ENCODE measurements at places on chromosomes 5 and 9.

GRCh38 chr5:94540856-94541494 lies 77.4 kb downstream of the KIAA0825 start:
- DNase-seq: no peak

GRCh38 chr9:613771-614347 lies 227.6 kb upstream of the DMRT1 start:
- peak; percentile 91 for DNase-seq

GRCh38 chr5:124056326-124056990 lies 544.5 kb downstream of the CSNK1G3 start:
- DNase-seq: no peak

- no peak for DNase-seq
These were observed 747.8 kb downstream of the CDH18 start for GRCh38 chr5:19240170-19240569.

DNA sequence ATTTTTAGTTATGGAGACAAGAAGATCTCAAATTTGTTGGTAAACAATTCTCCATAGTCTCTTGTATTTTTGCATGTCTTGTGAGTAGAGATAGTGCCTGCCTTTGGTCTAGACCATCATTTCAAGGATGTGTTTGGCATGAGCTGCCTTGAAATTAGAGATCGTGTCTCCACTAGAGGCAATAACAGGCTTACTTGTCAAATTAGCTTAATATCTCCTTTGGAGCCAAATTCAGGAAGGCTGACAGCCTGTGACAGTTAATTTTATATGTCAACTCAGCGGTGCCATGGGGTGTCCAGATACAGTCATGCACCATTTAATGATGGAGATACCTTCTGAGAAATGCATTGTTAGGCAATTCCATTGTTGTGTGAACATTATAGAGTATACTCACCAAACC lies 24.8 kb upstream of the PRDM9 start:
- no peak for DNase-seq

DNA sequence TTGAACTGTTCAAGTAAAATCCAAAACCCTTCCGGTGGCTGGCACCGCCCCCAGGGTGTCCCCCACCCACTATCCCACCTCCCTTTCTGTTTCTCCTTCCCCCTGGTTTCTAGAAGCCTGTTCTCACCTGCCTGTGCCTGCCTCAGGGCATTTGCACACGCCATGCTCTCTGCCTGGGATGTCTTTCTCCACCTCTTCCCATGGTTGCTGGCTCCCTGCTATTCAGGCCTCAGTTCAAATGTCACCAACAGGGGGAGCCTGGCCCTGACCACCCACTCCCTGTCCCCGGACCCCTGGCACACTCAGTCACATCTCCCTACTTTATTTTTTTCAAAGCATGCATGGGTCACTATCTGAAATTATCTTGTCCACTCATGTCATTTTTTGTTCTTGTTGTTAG lies 39.9 kb upstream of the EEIG1 start:
- DNase-seq: no peak

DNA sequence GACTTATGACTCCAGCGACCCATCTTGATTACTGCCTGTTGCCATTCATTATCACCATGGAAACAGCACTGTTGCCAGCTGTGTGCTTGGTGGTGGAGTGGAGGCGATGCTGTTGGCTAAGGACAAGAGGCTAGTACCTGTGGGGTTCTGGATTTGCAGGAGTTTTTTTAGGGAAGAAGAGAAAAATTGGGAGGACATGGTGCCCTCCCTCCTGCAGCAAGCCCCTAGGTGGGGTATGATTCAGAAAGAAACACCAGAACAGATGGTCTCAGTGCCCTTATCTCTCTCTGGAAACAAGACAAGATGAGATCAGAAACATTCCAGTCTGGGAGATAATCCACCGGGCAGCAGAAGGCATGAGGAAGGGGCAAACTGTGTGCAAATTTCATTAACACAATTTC lies 87.8 kb upstream of the TLR4 start:
- DNase-seq: no peak

GRCh38 chr9:76894198-76894597 lies 11.7 kb downstream of the PRUNE2 start:
- no peak for DNase-seq

- no peak for DNase-seq
These were observed 1516.4 kb downstream of the EFNA5 start for GRCh38 chr5:106154280-106154716.

GRCh38 chr5:188488-189481 lies 2.5 kb upstream of the LRRC14B start:
- DNase-seq: peak; percentile 86

- no peak for DNase-seq
These were observed 101.5 kb downstream of the TAF11L14 start for GRCh38 chr5:17735761-17736160.

DNA sequence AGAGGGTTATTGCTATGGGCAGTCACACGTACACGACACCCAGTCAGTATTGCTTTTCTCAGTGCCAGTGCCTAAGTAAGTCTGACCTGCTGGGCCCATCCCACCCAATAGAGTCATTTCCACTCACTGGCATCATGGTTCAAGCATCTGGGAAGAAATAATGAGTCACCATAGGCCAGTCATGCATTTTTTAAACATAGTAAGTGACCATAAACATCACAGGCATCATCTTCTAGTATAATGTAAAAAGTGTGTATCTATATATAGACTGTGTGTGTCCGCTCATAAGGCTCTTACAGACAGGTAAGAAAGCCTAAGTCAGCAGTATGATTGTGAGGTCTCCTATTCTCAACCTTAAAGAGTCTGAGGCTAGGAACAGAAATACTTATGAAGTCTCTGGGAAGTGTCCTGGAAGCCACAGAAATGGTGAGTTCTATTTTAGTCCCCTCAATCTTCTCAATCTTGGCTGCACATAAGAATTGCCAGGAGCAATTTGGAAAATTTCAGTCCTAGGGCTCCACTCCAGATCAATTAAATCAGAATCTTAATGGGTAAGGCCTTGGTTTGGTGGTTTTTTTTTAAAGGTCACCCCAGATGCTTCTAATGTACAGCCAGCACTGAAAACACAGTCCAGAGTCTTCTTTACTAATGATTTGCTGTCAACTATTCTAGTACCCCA lies 65.2 kb downstream of the ZNF366 start:
- DNase-seq: peak; percentile 98

DNA sequence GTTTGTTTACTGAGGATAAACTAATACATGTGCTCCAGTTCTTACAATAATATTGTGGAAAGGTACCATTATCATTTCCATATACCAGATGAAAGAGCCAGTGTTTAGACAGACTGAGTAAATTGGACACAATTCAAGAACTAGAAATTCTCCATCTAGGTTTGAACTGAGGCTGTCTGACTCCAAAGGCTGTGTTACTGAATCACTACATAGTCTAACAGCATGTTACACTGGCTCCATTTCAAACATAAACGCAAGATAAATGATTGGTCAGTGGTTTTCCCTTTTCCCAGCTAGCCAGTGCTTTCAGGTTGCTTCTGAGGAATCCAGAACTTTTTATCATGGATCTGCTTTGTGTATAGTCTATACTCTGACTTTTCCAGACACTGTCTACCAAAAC lies 8.1 kb downstream of the SPDL1 start:
- DNase-seq: peak; percentile 62

- peak; percentile 6 for DNase-seq
These were observed 178.4 kb downstream of the FAM114A2 start for GRCh38 chr5:153860195-153860886.

GRCh38 chr5:13081116-13081515 lies 863.4 kb downstream of the DNAH5 start:
- no peak for DNase-seq

GRCh38 chr9:100774962-100775361 lies 197.1 kb downstream of the CAVIN4 start:
- no peak for DNase-seq

DNA sequence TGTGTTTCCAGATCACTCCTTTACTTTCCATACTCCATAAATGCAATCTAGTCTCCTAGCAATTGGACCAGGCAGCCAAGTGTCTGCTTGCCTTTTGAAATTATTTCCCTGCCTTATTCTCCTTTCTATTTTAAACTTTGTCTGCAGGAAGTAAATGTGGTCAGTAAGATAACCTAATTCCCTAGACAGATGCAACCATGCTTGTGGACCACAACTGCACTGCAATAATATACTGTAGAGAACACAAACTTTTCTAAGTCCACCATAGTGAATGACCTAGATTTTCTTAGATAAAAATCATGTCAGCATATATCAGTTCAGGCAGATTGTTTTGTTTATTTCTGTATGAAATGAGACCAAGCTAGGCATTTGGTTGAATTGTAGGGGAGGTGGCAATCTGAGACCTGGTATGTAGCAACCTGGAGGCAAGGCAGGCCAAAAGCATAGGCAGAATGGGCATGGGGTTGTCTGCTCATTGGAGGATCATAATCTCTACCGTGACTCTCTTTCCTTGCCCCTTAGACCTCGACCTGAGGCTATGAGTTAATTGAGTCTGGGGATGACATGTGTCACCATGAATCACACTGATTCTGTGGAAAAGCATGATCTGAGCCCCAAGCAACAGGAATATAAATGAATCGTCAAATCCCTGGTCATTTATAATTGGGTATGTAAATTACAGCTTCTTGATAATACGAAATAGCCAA lies 20.7 kb downstream of the ACTL7B start:
- DNase-seq: no peak

DNA sequence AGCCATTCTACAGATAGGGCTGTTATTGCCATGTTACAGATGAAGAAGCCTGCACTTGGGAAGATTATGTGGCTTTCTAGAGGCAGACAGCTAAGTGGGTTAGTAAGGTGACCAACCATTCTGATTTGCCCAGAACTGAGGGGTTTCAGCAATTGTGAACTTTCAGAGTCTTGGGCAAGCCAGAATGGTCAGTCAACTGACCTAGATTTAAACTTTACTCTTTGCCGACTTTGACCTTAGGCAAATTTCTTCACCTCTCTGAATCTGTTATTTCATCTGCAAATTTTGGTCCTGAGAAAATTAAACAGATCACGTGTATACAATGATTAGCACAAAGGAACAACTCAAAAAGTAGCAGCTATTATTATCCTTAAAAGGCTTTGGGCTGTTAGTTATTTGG lies 20.4 kb upstream of the TNFSF8 start:
- no peak for DNase-seq

- no peak for DNase-seq
These were observed 74.7 kb upstream of the ANXA1 start for GRCh38 chr9:73076970-73077369.

DNA sequence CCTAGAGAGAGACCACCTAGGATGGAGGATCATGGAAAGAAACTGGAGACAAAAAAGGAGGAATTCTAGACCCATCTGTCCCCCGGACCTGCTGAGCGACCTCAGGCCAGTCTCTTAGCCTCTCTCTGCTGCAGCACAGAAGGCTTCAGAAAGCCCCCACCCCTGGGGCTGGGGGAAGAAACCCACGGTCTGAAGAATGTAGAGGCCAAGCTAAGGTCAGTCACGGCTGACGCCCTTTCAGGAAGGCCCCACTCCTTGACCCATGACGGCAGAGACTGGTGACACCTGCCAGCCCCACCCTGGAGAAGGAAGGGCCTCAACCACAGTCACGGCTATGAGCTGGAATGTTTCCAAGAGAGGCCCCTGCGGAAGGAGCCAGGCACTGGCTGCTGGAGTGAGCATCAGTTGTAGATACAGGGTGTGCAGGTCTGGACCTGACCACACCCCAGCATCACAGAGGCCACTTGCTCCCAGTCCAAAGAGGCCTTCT lies 120.5 kb upstream of the BOD1 start:
- DNase-seq: no peak

- DNase-seq: peak; percentile 77
These were observed 14.4 kb upstream of the SPINK4 start for GRCh38 chr9:33225319-33226147.

DNA sequence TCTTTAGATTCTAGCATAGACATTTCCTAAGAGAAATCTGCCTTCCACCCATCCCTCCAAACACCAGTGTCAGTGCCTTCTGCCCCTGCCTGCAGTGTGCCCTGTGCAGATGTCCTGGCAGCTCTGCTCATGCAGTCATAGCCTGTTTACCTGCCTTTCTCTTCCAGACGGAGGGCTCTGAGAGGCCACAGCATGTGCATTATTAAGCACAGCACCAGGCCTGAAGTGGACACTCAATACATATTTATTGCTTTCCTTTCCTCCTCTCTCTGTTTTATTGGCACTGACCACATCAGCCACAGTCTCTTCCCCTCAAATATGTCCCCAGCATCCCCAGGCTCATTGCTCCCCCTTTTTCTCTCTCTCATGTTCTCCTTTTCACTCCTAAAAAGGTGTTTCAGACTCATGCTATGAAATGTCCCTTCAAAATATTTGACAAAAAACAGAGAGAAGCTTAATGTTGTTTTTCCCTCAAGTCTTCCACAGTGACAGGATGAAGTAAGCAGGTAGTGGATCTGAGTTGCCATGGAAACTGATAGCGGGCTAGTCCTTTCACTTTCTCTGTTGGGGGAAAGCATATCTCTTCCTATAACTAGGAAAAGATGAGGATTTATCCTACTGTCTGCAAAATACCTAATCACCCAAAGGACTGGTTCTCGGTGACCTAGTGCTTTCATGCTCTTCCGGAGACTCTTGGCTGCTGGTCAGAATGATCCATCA lies 100.9 kb downstream of the ATP10B start:
- DNase-seq: no peak

DNA sequence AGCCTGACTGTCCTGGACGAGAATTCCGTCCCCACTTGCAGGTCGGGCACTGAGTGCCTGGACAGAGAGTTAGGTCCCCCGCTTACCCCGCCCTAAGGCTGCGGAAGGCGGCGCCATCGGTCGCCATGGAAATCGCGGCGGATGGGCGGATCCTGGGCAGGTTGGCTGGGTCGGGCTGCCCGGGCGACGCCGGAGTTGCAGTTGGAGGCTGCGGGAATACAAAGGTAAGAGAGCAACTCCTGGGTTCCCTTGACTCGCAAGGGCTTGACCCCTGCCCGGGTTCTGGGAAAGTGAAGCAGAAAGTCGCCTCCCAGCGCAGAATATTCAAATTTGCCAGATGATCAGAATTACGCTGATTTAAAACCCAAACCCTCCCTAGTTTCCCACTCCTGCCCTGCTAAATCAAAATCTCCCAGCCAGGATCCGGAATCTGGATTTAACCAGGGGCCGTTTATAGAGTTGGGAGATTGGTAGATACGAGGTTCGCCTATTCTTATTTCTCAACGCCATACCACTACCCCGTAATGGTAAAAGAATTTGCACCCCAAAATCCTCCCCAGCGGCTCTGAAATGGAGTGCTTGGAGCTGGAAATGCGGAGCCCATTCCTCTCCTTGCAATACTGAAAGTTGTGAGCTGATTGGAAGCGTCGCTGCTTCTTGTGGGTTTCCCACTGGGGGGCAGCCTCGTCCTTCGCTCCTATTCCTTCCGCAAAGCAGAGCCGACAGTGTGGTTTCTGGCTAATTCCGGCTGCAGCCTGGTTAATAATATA lies 156.4 kb upstream of the RASEF start:
- peak; percentile 73 for DNase-seq

GRCh38 chr9:80491086-80491696 lies 919.4 kb downstream of the TLE4 start:
- DNase-seq: no peak

DNA sequence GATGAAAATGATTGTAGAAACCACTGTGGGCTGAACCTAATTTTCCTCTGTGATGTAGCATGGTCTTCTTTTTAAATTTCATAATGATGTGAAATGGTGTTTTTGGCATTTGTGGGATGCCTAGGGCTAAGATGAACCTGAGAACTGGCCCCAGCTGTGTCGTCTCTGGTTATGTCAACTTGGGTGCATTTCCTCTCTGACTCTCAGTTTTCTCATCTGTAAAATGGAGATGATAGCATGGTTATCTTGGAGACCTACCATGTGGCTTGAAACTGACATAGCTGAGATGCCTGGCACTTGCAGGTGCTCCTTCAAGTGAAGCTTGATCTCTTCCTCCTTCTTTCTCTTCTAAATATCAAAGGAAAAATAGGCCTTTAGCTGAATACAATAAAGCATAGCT lies 77.8 kb downstream of the BOD1 start:
- DNase-seq: no peak

- peak; percentile 61 for DNase-seq
These were observed 516.6 kb downstream of the RAB3C start for GRCh38 chr5:59099270-59099994.

Data from EH (cell line).